ENCODE measurements at places on chromosomes 7 and 10.
A peak's percentile ranks its signal among the peaks of the same experiment; 100 is the strongest.

- DNase-seq = no peak
Observed at GRCh38 chr7:93461350-93461749, 113.2 kb downstream of the CALCR start.

GRCh38 chr7:107196834-107197610 lies 28.2 kb downstream of the HBP1 start:
- DNase-seq = no peak

GRCh38 chr10:4058514-4059029 lies 273.6 kb upstream of the KLF6 start:
- no peak for DNase-seq

GRCh38 chr10:71378336-71379117 lies 18.2 kb upstream of the CDH23 start:
- no peak for DNase-seq

DNA sequence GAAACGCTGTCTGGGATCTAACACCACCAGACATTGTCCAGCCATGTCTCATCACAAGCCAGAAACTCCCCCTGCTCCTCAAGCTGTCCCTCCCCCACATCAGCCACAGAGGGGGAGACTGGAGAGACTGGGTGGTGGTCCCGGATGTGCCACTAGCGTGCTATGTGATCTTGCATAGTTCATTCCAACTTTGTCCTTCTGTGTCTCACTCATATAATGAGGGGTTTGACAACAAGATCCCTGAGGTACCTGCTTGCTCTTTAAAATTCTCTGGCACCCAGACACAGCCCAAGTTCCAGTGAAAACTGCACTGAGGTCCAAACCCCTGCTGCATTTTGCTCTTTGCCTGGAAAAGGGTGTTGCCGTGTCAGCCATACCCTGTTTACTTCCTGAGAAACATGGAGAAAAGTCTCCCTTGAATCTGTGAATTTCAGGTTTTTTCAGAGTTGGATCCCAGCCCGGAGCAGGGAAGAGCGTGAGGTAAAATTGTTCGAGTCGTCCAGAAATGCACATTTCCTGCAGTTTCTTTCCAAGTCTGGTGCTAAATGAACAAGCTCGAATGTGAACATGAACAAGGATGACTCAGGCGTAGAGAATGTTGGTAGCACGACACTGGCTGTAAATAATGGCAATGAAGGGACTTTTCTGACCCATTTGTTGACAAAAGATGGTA lies 156.6 kb downstream of the CCDC3 start:
- DNase-seq = peak; percentile 33

DNA sequence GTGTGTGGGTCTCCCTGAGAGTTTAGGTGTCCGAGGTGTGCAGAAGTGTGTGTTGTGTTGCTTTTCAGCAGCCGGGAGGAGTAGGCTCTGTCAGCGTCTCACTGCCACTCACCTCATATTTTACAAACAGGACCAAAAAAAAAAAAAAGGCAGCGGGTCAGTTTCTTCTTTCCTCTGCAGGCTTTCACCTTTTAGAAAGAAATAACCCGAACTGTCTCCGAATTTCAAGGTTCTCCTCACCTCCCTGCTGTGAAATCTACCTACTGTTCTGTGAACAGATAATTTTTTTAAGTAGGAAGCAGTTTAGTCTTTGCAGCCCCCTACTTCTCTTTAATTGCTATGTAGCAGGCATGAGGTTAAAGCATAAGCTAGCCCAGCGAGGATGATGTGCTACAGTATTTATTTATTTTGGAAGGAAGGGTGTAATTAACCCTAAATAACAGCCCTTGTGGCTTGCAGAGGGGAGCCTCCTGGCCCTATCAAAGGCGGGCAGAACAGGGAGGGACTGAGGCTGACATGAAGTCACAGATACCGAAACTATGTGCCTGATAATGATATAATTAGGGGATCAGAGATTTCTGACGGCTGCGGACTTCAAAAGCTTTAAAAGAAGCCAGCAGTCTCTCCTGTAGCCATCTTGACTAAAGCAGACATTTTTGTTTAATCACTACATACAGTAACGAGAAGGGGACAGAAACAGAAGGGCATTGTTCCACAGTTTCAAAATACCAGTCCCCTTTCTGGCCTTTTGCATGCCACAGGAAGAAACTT lies 1.6 kb downstream of the BAMBI start:
- DNase-seq = no peak

- peak; percentile 29 for DNase-seq
Observed at GRCh38 chr7:23462846-23463245, 7.4 kb downstream of the IGF2BP3 start.

DNA sequence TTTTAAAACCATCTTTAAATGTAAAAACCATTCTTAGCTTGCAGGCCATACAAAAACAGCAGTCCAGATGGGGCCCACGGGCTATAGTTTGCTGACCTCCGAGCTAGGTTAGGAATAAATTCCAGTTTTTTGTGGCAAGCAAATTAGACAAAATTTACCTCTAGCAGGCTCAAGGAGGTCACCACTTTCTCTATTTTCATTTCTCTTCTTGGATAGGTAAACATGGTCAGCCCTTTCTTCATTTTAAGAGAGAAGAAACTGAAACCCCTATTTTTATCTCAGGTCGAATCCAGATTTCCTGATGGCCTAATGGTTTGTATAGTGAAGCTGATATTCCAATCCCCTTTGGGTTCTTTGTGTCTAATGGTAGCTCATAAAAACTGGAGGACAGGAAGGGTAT lies 10.7 kb downstream of the IKZF5 start:
- no peak for DNase-seq

DNA sequence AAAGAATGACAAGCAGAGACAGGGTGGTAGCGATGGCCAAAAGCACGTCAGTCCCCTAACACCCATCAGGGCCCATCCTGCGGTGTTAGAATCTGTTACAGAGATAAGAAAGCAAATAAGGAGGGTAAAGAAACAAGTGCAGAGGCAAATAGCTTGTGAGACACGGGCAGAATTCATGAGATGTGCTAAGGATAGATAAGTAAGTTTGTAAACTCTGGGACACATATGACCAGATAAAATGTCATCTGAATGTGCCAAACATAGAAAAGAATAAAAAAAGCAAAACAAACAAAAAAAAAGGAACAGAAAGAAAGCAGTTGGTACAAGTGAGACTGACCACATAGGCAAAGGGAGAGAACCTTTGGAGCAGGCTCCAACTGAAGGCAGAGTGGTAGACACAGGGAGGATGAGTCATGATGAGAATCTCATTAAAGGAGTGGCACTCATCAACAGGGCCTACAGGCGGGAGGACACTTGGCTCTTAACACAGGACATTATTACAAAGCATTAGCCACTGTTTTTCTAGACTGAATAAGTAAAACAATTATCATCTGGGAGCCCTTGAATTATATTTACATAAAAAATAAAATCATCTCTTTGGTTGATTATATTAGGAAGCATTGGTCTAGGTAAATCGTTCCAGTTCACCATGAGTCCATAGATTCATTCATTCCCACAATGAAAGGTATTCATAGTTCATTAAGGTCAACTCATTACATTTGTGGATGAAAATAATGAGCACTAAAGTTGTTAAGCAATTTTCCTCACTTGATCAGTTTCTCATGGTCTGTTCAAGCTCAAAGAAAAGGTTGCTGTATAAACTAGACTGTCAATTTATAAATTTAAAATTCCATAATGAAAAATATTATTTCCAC lies 21.5 kb upstream of the EPHB6 start:
- no peak for DNase-seq

DNA sequence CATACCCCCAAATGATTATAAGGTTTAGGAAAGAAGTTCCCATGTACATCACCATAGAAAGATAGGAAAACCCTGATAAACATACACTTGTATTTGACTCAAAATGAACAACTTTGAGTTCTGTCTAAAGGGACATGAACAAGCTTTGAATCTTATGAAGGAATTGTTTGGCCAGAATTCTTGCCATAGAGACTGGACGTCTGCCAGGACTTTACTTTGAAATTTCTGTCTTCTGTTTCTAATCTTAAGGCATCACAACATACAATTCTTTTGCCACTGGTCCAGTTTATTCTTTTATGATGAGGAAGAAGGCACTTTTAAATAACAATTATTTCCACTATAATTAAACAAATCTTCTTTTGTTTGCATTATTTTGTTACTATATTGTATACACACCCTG lies 26.2 kb upstream of the CYP26C1 start:
- DNase-seq = no peak

GRCh38 chr10:125141150-125141859 lies 19.1 kb downstream of the CTBP2 start:
- DNase-seq = no peak

DNA sequence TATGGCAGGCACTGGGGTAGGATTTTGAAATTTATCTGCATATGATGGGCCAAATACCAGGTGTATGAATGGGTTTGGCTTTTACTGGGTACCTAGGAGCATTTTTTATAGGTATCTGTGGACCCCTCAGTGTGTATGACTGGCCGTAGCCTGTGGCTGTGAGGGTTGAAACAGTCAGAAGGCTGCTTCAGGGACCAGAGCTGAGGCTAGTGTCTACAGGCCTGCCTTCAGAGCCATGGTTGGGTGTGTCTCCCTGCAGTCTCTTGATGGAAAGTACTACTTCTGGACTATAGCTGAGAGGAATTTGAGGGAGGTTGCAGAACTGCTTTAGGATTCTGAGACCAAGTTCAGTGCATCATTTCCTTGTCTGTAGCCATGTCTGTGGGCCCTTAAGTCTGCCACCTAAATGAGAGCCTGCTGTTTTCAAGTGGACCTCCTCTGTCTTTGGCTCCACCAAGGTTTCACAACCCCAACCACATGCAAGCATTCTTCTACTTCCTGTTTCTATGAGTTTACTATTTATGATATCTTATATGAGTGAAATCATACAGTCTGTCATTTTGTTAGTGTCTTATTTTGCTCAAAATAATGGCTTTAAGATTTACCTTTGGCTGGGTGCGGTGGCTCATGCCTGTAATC lies 19.9 kb upstream of the ZNF138 start:
- DNase-seq = no peak

GRCh38 chr10:118151461-118151860 lies 104.7 kb upstream of the RAB11FIP2 start:
- DNase-seq = no peak

GRCh38 chr7:12549106-12549505 lies 21.4 kb upstream of the SCIN start:
- peak; percentile 41 for DNase-seq

GRCh38 chr10:79342295-79342761 lies 4.9 kb upstream of the PPIF start:
- DNase-seq = no peak

DNA sequence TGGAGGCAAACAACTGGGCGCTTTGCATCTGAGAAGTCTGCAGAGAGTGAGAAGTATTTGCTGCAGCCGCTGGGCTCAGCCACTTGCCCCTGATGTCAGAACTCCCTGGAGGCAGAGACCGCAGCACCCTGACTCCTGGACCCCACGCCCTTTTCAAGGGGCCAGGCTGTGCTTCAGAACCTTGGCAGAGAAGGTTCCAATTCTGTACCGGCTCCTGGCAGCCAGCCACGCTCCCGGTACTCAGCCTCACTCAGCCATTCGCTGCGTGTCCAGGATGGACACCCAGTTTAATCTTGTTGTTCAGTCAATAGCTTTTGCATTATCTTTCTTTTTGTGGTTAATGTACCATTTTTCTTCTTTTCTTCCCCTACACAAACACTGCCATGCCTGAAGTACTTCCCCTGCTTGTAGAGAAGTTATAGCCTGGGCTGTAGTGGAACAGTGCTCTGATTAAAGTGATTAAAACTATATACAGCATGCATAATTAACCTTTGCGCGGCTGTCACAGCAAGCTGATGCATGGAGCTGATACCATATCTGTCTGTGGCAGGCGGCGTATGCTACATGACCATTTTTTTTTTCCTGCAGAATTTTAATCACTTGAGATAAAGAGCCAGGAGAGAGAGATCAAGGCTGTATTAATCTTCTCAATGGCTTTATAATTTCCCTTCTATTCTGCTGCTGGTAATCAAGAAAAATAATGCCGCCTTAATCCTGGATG lies 578.5 kb downstream of the SDK1 start:
- no peak for DNase-seq

DNA sequence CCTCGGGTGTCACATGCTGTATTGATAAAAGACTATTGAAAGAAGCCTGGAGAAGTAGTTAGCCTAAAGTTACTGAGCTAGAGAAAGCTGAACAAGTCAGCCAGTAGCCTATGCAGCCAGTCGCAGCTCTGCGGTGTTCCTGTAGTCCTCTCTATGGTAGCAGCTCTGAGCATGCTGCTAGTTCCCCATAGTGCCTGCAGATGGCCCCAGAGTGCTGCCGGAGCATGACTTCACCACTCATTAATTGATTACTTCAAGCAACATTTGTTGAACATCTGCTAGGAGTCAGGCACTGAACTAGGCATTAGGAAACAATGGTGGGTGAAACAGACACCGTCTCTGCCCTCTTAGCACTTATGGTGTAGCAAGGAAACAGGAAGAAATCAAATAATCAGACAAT lies 422.7 kb downstream of the SORCS3 start:
- DNase-seq = no peak

DNA sequence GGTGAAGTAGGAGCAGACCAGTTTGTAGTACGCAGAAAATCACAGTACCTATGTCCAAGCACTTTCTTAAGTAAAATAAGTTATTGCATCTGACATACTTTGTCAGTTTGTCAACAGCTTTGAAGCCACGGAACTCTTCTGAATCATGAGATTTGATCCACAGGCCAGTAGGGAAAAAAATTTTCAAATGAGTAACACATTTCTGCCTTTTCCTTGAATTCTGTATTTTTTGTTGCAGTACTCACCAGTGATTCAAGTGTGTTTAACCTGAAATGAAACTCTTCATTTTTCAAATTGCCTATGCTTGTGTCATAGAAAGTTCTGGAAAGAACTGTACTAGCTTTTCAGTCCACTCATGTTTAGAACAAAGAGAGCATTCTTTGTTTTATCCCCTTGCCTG lies 337.7 kb downstream of the GATA3 start:
- DNase-seq = peak; percentile 66

- DNase-seq = no peak
Observed at GRCh38 chr10:70782746-70783680, 2.2 kb downstream of the TBATA start.

DNA sequence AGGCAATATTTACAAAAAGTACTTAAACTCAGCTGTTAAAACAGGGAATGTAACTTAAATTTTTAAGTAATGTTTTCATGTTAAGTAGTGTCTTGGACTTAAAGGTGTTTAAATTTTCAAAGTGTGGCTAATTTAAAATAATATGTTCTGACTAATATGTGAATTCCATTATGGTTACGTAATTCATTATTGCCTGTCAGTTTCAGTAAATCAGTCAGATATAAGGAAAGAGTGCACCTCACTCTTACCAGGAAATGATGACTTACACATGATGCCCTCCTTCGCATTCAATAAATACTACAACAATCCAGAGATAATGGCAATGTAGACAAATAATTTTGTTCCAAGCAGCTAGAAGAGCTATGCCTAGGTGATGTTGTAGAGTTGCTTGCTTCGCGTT lies 69.0 kb upstream of the WNT16 start:
- DNase-seq = no peak

GRCh38 chr7:274266-274665 lies 15.7 kb upstream of the FOXL3 start:
- no peak for DNase-seq

- DNase-seq = peak; percentile 60
Observed at GRCh38 chr10:31129271-31129670, 97.6 kb upstream of the ZNF438 start.

DNA sequence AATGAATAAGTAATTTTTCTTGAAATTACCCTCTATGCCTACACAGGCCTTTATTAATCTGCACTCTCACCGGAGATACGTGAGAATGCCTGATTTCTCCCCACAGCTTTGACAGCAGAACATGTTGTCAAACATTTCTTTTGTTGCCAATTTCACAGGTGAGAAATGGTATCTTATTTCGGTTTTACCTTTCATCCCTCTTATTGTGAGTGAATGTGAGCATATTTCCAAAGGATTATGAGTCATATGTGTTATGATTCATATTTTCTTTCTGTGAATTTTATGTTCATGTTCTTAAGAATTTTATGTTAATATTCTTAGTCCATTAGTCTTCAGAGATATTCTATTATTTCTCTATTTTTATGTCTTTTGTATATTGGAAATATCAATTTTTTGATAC lies 965.1 kb downstream of the CCSER2 start:
- DNase-seq = no peak

Data from AG09309 (cell line).